Kasumi-1 (cell line): ENCODE measurements at places on chromosomes 13 and 19.

GRCh38 chr19:14410091-14411051 lies 8.8 kb downstream of the DDX39A start:
- DNase-seq, result no peak

DNA sequence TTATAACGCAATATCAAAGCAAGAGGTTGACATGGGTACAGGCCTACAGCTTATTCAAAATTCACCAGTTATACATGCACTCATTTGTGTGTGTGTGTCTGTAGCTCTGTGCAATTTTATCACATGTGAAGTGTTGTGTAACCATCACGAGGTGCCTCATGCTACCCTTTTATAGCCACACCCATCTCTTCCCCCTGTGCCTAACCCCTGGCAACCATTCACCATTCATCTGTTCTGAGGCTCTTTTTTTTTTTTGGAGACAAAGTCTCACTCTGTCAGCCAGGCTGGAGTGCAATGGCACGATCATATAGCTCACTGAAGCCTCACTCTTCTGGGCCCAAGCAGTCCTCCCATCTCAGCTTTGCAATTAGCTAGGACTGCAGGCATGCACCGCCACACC lies 78.4 kb downstream of the DPF1 start:
- DNase-seq, result no peak

DNA sequence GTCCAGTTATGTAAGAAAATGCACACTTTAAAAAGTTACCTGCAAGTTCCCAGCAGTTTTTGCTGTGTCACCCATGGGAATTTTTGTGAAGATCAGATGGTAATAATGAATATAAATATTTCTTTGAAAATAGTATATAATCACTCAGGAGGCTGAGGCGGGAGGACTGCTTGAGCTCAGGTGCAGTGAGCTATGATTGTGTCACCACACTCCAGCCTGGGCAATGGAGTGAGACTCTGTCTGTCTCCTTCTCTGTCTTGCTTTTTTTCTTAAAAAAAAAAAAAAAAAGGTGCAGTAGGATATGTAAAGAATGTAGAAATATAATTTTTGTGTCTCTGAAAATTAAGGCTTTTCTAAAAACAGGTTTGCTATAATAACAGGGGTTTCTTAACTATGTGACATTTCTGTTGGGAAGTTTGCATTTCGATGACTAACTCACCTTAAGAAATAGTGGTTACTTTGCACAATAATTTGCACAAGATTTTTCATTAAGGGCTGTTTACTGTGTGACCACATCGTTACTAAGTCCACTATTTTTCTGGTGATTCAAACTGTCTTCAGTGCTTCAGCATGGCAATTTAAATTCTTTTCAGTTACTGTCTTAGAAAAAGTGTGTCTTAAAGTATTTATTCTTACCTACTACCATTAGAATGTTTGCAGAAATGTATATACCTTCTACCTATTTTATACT lies 37.3 kb downstream of the DNAJC3 start:
- DNase-seq, result no peak

- DNase-seq, result no peak
Observed at GRCh38 chr19:49432141-49433073, 7.2 kb downstream of the GFY start.

GRCh38 chr13:77291774-77292173 lies 35.1 kb downstream of the MYCBP2 start:
- DNase-seq, result no peak

- peak; percentile 81 for DNase-seq
Observed at GRCh38 chr19:14004619-14005348, 1.3 kb downstream of the RFX1 start.

DNA sequence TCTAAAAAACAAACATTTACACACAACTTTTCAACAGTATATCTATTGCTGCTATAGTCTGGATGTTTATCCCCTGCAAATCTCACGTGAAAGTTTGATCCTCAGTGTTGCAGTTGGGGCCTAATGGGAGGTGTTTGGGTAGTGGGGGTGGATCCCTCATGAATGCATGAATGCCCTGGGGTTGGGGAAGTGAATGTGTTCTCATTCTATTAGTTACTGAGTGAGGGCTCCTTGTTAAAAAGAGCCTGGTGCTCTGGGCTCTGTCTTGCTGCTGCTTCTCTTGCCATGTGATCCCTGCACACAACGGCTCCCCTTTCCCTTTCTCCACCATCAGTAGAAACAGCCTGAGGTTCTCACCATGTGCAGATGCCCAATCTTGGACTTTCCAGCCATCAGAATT lies 242.7 kb upstream of the HTR2A start:
- DNase-seq, result no peak

DNA sequence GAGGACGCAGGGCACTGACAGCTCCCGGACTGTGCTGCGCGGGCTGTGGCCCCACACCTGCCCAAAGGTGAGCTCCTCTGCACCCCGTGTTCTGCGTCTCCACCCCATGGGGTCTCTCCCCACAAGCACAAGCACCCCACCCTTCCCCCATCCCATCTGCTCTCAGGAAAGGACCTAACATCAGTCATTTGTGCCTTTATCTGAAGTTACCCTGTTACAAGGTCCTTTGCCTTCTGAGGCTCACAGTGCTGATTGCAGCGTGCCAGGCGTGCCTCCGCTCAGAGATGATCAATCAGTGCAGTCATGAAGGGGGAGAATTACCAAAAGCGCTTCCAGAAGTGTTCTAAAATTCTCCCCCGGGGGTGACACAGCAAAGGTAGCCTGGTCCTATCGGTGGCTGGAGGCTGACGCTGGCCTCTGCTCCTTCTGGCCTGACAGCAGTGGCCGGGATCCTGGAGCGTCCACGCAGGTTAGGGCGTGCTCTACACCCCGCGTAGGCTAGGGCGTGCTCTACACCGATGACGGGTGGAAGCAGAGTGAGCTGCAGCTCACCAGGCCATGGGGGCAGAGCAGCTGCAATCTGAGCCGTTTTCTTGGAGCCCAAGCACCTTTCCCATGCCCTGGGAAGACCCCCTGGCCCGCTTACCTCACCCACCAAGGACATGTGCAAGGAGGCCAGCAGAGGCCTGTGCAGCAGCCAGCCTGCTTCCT lies 84.7 kb upstream of the TM9SF2 start:
- DNase-seq, result no peak

DNA sequence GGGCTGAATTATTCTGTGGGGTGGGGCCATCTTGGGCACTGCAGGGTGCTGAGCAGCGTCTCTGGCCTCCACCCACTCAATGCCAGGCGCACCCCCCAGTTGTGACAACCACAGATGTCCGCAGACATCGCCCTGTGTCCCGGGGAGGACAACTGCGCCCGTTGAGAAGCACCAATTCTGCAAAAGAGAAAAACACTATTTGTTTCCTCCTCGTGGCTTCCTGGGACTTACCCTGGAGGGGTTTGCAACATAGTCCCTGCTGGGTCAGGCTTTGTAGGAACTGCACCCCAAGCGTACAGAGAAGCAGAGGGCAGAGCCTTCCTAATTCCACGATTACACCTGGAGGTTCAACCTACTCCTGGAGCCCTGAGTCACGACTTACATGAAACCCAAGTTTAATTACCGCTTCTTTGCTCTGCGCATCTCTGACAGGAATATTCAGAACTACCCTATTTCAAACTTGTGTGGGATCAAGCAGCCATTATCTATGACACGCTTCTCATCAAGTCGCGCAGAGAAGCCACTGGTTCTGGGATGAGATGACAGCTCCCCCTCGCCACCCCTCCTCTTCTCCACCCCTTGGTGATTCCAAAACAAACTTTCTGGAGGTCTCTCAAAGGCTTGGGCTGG lies 11.1 kb upstream of the SLC39A3 start:
- peak; percentile 22 for DNase-seq

GRCh38 chr13:67120872-67121531 lies 109.1 kb downstream of the PCDH9 start:
- no peak for DNase-seq
